ENCODE measurements at places on chromosomes 3 and 15. TPM values are rescaled to one million over a fixed set of nuclear protein-coding genes. Genes with fewer than 3 reads are reported as not detected.
A peak's percentile ranks its signal among the peaks of the same experiment; 100 is the strongest.

GRCh38 chr15:64453689-64454037 lies 6.7 kb upstream of the ZNF609 start:
- no peak for DNase-seq

DNA sequence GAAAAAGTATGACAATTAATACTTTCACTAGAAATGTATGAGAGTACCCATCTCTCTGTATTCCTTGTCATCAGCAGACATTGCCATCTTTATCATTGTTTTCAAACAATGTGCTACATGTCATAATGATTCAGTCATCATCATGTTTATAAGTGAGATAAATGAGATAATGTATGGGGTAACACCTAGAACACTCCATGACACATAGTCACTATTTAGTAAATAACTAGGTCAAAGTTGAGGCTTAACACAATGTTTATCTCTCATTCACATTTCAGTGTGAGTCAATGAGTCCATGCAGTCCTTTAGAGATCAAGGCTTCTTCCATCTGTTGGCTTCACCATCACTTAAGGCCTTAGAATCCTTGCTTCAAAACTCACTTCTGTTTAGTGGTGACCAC lies 70.0 kb downstream of the NLGN1 start:
- no peak for DNase-seq

- DNase-seq, result no peak
These were observed 118.3 kb downstream of the FNDC3B start for GRCh38 chr3:172157564-172158258.

DNA sequence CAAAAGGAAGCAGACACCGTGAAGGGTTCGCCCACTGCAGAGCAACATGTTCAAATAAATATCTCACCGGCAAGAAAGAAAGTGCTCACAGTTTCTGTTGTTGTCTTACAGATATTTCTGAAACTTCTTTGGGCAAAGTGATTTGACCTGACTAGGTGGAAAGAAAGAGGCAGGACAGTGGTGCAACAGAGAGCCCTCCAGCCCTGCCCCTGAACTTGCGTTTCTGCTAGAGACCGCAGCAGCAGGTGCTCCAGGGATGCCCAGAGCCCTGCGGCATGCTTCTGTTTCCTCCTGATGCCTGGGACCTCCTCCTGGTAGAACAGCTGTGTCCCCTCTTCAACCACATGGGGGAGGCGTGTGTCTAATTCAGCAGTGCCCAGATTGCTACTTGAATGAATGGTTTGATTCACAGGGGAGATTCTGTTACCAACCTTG lies 123.4 kb downstream of the ATP10A start:
- peak; percentile 63 for DNase-seq

GRCh38 chr3:151839313-151839631 lies 25.4 kb downstream of the AADAC start:
- DNase-seq, result no peak

- DNase-seq, result peak; percentile 73
These were observed 38.7 kb downstream of the ANP32A start for GRCh38 chr15:68781766-68782588.

C3orf49 gene
- 0.20 TPM for polyA plus RNA-seq

TIGIT gene
- not detected for polyA plus RNA-seq

COL7A1 gene
- 3.1 TPM for polyA plus RNA-seq

ASB14 gene
- polyA plus RNA-seq, result 0.91 TPM

ARGFX gene
- polyA plus RNA-seq, result not detected

NMNAT3 gene
- 2.6 TPM for polyA plus RNA-seq
